ENCODE measurements at places on chromosomes 4 and X. TPM values are rescaled to one million over a fixed set of nuclear protein-coding genes. Genes with fewer than 3 reads are reported as not detected.

Gene ANXA10
- polyA plus RNA-seq = not detected

Gene GAGE12H
- not detected for polyA plus RNA-seq

Gene NEIL3
- polyA plus RNA-seq = 1.8 TPM

Gene ARHGAP24
- polyA plus RNA-seq = 1.6 TPM

Gene BEX4
- polyA plus RNA-seq = 133 TPM

Gene ADH7
- polyA plus RNA-seq = not detected

Gene HSD17B13
- polyA plus RNA-seq = 0.70 TPM

Gene TEX11
- polyA plus RNA-seq = not detected

Gene XAGE1A
- polyA plus RNA-seq = not detected

Gene PROM1
- 24.9 TPM for polyA plus RNA-seq

Gene TIMM17B
- polyA plus RNA-seq = 117 TPM

Gene C4orf33
- 1.9 TPM for polyA plus RNA-seq
